ENCODE measurements at places on chromosomes 3 and 15.

GRCh38 chr3:192825657-192826200, 91.9 kb downstream of the MB21D2 start:
- DNase-seq: no peak

- no peak for DNase-seq
Observed at GRCh38 chr3:157064402-157064801, 95.5 kb downstream of the CCNL1 start.

DNA sequence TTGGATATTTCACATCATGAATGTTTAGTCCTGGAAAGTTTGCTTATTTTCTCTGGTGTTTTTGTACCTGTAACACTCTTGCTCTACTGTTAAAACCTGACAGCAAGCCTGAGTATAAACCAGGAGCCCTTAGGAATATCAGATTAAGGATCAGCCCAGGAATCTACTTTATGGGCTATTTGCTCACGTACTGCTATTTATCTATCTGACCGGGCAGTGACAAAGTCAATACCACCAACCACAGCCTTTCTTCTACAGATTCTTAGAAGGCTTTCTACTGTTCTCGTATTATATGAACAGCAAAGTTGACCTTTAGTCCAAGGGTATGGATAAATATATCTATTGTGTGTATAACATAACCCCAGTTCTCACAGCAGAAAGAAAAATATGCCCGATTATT, 521.2 kb downstream of the RBMS3 start:
- no peak for DNase-seq

DNA sequence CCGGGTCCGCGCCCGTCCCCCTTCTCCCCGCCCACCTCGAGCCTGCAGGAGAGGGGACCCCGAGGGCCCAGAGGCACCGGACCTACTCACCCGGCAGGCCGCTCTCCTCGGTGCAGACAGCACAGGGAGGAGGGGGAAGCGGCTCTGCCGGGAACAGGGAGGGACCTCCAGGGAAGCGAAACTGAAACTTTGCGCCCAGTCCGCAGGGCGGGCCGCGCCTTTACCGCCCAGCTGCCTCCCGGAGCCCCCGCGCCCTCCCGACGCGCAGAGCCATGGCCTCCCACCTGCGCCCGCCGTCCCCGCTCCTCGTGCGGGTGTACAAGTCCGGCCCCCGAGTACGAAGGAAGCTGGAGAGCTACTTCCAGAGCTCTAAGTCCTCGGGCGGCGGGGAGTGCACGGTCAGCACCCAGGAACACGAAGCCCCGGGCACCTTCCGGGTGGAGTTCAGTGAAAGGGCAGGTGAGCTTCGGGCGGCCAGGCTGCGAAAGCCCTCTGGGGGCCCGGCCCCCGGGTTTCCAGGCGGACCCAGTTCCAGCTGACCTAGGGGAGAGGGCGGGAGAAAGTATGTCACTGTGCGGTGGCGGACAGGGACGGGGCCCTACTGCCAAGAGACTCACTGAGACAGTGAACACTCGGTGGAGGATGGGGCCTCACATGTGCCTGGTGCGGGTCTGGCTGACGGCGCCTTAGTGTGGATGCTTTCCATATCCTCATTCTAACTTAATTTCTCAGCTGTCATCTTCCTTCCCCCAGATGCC, at the start of the genes DTX3L and PARP9:
Gene DTX3L (plus strand): TSS at position 184 of the 758 bp plus-strand sequence. CDS start 89 bp downstream, at position 273.
Gene PARP9 (minus strand): TSS at position 146 of the 758 bp plus-strand sequence. CDS start 4,680 bp downstream, outside the sequence.
- peak; percentile 81 for DNase-seq

DNA sequence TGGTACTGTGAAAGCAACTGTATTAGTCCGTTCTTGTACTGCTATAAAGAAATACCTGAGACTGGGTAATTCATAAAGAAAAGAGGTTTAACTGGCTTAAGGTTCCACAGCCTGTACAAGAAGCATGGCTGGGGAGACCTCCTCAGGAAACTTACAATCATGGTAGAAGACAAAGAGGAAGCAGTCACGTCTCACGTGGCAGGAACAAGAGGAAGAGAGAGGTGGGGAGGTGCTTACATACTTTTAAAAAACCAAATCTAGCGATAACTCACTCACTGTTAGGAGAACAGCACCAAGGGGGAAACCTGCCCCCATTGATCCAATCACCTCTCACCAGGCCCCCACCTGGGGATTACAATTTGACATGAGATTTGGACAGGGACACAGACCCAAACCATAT, 48.9 kb downstream of the IQGAP1 start:
- no peak for DNase-seq

DNA sequence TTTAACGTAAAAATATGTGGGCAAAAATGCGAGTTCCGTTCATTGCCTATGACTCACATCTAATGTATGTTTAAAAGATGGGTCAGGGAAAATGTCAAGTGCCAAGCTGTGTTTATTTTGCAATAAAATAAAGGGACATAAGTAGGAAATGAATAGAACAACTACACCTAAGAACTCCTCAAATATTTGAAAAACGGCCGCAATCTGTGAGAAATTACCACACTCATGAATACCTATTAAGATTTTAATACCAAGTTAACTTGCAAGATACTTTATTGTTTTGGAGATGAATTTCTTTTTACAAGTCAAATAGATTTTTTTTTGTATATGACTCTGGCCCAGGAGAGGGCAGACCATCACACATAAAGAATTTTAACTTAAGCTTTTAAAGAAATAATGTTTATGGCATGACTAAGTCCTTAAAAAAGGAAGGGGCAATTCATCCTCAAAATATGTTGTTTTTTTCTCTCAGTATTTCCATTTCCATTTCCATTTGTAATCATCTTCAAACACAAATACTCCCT, 152.7 kb downstream of the SUCNR1 start:
- DNase-seq: no peak

- no peak for DNase-seq
Observed at GRCh38 chr3:191100516-191100915, 98.5 kb upstream of the OSTN start.

- DNase-seq: no peak
Observed at GRCh38 chr3:113953677-113954076, 5.9 kb downstream of the ZDHHC23 start.

DNA sequence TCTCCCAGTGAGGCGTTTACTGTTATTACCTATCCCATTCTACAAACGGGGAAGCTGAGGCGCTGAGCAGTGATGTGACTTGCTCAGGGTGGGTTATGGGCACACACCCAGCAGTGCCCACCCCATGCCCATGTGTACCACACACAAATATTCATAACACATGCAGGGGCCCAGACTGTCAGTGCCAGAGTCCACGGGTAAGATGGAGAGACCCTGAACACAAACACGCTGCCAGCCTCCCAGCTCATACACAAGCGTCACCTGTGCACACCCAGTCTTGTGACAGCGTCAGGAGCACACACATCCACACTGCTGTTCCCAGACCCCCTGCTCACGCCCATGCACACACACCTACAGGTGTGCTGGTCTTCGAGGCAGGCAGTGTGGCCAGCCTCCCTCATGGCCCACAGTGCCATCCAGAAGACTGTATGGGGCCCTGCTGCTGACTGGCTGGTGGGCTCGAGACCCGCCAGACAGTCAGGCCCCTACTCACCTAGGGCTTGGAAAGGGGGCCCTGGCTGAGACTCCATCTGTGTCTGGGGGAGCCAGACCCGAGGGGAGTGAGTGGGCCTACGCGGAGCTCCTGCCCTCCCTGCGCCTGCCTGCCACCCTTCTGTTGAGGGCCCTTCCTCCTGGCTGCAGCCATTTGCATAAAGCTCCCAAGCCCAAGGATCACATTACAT, 39.4 kb downstream of the DNAJB8 start:
- no peak for DNase-seq

DNA sequence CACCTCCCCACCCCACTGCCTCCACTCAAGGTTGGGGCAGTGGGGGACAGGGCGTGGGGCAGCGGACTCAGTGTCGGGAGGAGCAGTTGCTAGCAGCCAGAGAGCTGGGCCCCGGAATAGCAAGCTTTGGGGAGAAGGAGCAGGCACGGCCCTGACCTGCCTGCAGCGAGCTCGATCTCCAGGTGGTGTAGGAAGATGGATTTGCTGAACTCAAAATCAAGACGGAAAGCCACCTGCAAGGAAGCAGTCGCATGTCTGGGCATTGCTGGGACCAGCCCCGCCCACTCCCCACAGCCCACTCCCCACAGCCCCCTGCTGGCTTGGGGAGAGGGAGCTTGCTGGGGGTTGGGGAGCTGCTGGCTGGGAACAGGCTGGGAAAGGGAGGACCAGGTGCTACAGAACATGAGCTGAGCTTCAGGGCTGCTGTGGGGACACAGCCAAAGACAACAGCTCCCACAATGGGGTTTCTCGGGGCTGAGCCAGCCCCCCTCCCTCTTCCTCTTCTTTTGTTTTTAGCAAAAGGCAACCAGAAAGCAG, 38.0 kb downstream of the FEM1B start:
- no peak for DNase-seq

DNA sequence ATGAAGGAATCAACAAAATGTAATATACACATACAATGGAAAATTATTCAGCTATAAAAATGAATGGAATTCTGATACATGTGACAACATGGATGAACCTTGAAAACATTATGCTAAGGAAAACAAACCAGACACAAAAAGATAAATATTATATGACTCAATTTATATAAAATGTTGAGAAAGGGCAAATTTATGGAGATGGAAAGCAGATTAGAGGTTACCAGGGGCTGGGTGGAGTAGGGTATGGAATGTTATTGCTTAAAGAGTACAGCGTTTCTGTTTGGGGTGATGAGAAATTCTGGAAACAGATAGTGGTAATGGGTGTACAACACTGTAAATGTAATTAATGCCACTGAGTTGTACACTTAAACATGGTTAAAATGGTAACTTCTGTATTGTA, 50.9 kb downstream of the EMC4 start:
- no peak for DNase-seq

GRCh38 chr3:49908373-49909199, 4.9 kb upstream of the MST1R start:
- DNase-seq: no peak

DNA sequence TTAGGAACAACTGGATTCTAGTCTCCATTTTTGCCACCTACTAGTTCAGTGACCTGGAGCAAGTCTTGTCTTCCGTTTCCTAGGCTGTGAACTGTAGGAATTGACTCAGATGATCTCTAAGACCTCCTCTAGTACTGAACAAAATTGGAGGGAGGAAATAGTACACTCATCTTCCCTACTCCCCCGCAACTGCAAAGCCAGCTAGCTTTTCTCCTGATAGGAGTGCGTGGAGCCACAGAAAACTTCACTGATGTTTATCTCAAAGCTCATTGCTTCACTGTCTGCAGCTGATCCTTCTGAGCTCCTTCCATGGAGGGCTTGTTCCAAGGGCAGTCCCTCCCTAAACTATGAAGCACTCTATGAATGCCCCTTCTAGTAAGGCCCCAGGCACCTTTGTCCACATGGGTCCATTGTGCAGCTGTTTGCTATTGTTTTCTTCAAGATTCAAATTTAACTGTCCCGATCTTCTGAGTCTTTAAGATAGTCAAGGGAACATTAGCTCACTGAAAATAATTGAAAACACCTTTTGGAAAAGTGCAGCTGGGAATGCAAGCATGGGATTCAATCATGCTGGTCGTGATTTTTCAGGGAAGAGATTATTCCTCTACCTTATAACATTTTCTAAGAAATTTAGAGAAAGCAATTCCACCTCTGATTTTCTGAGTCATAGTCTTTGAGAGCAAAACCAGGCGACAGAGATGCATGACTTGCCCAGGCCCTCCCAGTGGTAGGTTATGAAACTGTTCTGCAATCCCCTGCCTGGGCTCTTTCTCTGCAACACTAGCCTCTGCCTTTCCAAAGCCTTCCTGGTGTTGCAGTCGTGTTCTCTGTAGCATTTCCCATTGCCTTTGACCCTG, 24.3 kb downstream of the FILIP1L start:
- DNase-seq: no peak

DNA sequence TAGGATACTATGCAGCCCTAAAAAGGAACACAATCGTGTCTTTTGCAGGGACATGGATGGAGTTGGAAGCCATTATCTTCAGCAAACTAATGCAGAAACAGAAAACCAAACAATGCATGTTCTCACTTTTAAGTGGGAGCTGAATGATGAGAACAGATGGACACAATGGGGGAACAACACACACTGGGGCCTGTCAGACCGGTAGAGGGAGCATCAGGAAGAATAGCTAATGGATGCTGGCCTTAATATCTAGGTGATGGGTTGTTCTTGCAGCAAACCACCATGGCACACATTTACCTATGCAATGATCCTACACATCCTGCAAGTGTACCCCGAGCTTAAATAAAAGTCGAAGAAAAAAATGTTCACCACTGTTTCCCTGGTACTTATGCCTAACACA, 17.5 kb downstream of the SENP7 start:
- DNase-seq: no peak

DNA sequence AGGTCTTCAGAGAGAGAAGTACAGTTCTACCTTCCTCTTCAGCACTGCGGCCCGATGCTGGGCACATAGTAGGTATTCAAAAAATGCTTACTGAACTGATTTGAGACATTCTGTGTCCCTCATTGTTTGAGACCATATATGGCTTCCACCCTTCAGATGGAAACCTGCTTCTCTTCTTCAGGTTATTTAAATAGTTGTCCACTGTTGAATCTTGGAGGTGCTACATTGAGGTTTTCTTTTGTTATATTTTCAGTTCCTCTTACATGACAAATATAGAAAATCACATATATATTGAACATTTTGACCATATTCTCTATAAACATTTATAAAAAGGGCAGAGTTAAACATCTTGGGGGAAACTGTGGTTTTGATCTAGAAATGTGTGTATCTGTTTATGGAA, 200.2 kb upstream of the LRRC3B start:
- no peak for DNase-seq

DNA sequence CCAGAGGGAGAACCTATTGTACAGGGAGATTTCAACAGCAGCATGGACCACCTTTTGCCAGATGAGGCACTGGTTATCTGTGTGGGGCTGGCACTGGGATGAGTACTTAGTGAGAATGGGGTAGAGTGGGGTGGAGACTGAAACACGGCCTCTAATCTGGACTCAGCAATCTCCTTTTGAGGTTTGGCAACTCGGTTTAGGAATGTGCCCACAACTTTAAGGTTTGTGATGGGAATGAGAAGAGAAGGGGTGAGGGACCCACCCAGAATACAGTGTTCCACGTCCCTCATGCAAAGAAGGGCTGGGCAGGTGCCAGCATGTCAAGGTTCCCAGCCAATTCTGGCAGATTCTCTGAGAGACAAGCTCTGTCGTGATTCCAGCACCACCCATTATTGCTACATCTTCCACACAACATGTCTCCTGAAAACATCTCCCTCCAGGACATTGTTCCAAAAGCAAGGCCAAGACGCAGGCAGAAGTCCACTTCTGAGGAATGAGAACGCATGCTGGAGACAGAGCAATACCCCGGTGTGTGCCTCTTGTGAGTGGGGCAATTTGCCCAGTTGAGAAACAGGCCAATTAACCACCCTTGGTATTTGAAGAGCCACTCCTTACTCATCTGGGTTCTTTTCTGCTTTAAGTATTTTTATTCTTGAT, 37.5 kb upstream of the CCR4 start:
- no peak for DNase-seq

- DNase-seq: no peak
Observed at GRCh38 chr15:43975770-43976169, 149.0 kb downstream of the WDR76 start.

- no peak for DNase-seq
Observed at GRCh38 chr15:36682101-36682500, 102.7 kb downstream of the CDIN1 start.
